ELR (cell line): ENCODE measurements at places on chromosomes 5 and 9.

GRCh38 chr5:132979367-132979940, 16.0 kb upstream of the AFF4 start:
- DNase-seq, result peak; percentile 75

GRCh38 chr5:133370036-133370831, 242.1 kb downstream of the FSTL4 start:
- DNase-seq, result no peak

DNA sequence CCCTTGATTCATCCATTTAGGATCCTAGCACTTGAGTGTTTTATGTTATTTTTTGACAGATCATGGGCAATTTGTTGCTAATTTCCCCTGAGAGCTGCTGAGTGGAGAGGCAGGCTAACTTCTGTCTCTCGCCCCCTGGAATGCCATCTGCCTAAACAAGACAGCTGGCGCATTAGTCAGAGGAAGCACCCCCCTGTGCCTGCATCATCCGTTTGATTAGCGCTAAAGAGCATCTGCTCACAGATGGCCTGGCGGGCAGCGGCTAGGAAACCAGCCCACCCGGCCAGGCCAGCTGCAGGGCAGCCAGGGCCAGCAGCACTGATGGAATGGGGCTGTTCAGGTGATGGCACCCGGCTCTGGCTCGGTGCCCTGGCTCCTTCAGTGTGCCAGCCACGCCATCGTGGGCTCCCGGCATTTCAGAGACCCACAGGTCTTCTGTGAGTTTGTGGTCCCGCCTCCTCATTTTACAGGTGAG, 22.9 kb upstream of the ASS1 start:
- peak; percentile 89 for DNase-seq

DNA sequence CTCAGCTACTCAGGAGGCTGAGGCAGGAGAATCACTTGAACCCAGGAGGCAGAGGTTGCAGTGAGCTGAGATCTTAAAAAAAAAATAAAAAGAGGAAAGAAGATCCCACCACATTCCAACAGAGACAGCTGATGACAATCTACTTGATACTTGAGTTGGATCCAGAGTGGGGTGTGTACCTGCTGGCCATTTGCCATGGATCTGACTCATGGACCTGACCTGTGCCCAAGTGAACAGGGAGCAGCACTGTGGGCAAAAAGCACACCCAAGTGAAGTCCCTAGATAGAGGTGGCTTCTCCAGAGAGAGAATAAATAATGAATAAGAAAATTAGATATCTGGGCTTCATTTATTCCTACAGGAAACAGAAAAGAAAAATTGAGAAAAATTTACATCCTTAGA, 81.2 kb upstream of the MIER3 start:
- peak; percentile 8 for DNase-seq
